GM10248 (cell line): ENCODE measurements at places on chromosomes 5 and 9.

GRCh38 chr5:90709323-90710155, 150.9 kb downstream of the ADGRV1 start:
- DNase-seq = peak; percentile 35

DNA sequence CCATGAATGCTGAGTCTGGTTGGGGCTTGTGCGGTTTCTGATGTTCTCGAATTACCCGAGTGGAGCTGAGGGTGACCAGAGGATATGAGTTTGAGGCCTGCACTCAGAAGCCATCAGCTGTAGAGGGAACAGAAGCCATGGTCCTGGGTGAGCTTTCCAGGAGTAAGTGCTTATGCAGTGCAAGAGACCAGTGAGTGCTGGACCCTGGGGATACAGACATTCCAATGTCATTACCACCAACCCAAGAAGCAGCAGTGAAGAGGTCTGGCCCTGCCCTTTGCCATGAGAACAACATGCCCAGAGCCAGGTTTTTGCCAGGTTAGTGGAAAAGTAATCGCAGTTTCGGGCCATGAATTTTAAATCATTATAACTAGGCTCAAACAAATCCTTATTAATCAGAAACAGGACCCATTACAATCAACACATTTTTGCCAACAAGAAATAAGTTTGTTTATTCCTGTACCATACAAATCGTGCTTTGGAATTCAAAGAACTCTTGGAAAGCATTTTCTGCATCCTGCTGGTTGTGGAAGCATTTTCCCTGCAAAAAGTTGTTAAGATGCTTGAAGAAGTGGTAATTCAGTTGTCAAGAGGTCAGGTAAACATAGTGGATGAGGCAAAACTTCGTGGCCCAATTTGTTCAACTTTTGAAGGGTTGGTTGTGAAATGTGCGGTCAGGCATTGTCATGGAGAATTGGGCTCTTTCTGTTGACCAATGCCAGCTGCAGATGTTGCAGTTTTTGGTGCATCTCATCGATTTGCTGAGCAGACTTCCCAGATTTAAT, 154.6 kb downstream of the SYK start:
- DNase-seq = no peak

- no peak for DNase-seq
Measured at GRCh38 chr5:111469293-111469896, 42.9 kb downstream of the STARD4 start.

DNA sequence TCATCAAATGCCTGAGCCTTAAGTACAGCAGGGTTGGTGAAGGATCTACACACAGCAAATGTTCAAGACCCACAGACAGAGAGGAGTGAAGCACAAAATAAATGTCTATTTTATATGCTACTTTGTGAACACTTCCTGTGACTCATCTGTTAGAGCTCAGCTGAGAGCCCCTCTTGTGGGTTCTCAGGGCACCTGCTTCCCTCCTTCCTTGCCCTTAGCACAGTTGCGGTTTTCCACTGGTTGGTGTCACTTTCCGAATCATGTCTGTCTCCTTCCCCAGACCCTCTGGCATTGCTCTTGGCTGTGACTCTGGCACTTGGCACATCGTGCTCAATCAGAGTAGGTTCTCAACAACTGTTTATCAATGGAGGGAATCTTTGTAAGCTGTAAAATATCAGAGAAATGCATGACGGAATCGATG, 128.5 kb upstream of the STC2 start:
- no peak for DNase-seq

GRCh38 chr5:93421987-93422401, 159.0 kb downstream of the NR2F1-AS1 start:
- DNase-seq = no peak

GRCh38 chr5:157747766-157748700, 4.5 kb downstream of the LSM11 start:
- no peak for DNase-seq

GRCh38 chr9:135519179-135519971, 1.9 kb upstream of the LCN1 start:
- DNase-seq = no peak

GRCh38 chr9:72952914-72953313, at the start of gene ALDH1A1:
TSS of gene ALDH1A1 (minus strand) at chr9:72953053. CDS start at chr9:72953000, 53 bp downstream.
- no peak for DNase-seq

GRCh38 chr5:152422081-152422480, 17.0 kb upstream of the NMUR2 start:
- no peak for DNase-seq

DNA sequence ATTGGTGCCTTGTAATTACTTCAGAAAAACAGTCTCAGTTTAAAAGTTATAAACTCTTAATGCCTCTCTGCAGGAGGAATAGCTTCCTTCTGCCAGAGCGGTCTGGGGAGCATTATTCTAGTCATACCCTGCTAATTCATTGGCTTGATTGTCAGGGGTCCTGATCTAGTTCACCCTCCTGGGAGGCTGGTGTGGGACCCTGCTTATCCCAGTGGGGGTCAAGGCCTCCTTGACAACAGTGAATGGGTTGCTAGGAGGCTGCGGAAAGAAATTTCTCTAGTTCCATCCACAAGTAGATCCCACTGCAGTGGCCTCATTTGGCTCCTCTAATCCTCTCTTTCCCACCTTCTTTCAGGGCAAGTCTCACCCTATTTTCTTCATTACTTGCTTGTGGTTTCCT, 105.7 kb downstream of the TMC1 start:
- no peak for DNase-seq

DNA sequence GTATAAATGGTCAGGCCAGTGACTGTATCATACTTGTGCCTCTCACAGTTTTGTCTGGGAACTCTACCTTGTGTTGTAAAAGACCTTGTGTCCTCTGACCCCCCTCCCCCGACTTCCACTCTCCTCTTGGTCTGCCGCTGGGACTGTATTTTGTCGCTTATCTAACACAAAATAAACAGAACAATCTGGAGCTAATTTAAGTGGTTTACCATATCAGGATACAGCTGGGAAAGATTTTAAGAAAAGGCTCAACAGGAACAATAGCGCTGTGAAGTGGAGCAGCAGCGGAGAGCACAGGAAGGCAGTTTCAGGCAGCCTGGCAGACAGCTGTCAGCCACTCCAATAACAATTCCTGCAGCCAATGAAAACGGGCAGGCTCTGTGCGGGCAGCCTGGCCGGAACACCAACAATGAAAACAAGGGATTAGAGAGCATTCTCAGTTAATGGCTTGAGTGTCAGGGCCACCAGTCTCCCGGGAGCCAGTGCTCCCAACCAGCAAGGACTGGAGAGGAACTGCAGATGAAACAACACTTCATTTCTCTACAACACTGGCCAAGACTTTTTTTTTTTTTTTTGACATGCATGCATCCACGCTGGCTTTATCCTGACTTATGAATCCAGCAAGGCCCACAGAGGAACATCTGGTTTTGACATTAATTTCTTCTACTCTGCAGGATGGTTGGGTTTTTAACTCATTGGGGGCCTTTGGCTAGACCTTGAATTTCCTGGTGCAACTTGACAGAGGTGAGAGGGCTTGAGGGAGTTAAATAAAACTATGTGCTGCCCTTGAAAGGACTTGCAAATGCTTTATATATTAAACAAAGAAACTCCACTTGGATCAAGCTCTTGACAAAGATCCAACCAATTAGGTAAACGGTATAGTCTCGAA, 76.7 kb downstream of the ARSB start:
- DNase-seq = no peak

GRCh38 chr5:110414360-110414759, 312.1 kb downstream of the TMEM232 start:
- peak; percentile 25 for DNase-seq

GRCh38 chr5:135234242-135234641, 164.8 kb downstream of the MACROH2A1 start:
- no peak for DNase-seq

- no peak for DNase-seq
Measured at GRCh38 chr5:142935014-142935413, 164.8 kb downstream of the ARHGAP26 start.

GRCh38 chr9:83935276-83935935, 14.2 kb upstream of the KIF27 start:
- DNase-seq = no peak

GRCh38 chr5:143889986-143890385, 78.0 kb downstream of the HMHB1 start:
- DNase-seq = no peak

DNA sequence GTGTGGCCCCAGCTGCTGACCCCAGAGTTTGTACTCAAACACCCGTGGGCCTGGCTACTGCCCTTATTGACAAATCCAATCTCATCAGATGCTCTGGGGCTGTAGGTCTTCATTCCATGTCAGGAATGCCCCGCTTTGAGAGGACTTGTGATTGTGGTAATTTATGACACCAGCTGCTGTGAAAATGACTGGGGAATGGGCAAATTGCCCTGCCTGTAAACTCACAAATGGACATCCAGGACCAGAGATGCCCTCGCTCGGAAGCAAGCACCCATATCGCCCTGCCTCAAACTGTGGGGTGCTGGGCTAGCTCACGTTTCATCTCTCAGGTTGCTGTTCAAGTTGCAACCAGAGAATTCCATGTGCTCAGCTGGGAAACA, 225.9 kb upstream of the MAP3K1 start:
- DNase-seq = no peak

- DNase-seq = no peak
Measured at GRCh38 chr5:137022725-137023124, 476.4 kb downstream of the SPOCK1 start.

- DNase-seq = no peak
Measured at GRCh38 chr5:98638701-98639100, 134.8 kb upstream of the RGMB start.

DNA sequence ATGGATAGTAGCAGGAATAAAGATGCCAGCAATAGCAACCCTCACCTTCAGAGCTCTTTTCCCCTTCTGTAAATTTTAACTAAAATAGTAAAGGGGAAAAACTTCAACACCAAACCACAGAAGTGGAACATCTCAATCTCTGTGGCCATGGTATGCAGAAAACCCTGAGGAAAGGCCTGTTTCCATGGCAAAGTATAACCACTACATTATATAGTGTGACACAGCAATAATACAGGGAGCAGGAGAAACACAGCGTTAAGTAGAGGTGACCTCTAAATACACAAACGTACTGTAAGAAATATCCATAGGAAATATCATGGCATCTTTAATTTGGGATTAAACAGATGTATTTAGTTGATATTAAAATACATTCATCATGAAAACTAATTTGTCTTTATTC, 106.4 kb downstream of the SLC24A2 start:
- no peak for DNase-seq

DNA sequence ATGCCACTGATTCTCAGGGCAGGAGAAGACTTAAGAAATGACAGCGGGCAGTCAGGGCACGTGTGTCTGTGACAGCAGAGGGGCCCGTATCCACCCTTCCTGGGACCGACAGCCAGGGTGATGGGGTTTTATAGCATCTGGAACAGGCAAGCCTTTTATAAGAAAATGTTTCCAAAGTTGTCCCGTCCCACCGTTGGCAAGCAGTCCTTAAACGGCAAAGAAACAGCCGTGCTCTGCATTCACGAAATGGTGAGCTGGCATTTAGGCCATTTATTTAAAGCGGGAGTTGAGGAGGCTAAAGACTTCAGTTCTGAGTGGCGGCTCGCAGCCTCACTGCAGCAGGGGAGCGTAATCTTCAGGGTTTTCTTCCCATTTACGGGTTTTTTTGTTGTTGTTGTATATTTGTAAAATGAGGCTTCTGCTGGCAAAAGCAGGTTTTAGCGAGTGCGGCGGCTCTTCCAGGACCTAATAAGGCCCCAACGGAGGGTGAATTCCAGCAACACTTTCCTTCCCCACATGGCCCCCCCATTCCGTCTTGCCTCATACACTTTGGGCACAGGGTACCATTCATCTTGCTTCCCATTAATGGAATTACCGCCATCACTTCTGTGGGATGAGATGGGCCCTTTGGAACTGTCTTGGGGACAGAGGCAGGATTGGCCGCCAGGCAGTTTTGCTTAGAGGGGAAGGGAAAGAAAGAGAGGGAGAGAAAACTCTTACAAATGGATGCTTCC, 15.8 kb downstream of the NEK6 start:
- no peak for DNase-seq

DNA sequence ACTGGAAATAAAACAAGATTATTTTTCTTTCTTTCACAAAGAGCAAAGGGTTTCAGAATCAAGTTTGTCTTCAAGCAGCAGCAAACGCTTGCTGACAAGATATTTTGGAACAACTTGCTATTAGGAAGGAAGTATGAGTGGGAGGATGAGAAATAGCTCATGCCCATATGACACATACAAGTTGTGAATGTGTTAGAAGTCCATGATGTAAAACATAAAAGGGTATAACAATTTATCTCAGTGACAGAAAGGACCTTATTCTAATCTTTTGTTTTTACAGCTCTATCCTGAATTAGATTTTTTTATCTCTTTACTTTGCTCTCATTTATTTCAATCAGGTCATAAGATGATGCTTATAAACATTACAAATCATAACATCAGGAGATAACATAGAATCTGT, 516.6 kb upstream of the MEF2C start:
- DNase-seq = peak; percentile 12

GRCh38 chr9:123954518-123955280, 24.8 kb upstream of the DENND1A start:
- no peak for DNase-seq

- no peak for DNase-seq
Measured at GRCh38 chr9:93210324-93210973, 26.5 kb downstream of the WNK2 start.

DNA sequence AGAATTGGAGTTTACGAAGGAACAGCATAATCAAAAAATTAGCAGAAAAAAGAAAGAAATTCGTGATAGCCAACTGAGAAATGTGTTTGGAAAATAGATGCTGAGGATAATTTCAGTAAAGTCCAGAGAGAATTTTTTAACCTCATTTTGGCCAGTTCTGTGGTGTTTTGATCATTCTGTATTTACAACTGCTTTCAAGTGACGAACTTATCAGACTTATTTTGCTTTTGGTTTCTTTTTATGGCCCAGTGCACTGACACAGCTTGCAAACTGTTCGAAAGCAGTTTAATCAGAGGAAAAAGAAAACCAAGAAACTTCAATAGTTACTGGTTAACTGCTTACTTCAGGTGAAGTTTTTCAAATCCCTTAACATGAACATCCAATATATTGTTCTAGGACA, 1.9 kb downstream of the SDHA start:
- no peak for DNase-seq

- no peak for DNase-seq
Measured at GRCh38 chr5:55402199-55402598, 94.4 kb downstream of the MTREX start.

- DNase-seq = no peak
Measured at GRCh38 chr5:118902656-118903438, 85.5 kb downstream of the DTWD2 start.

DNA sequence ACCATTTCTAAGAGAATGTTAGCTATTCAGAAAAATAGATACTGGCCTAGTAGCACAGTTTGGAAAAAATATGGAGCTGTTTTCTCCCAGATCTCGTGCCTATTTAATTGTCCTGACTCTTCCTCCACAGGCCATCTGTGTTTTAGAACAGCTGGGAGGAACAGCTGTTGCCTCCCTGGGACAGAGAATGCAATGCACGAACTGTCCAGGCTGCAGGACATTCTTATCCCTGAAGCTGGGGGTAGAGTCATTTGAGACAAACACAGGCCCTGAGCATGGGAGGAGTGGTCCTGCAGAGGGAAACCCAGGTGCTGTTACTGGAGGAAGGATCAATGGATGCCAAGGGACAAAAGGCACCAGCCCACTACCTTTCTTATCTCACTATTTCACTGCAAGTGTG, 20.9 kb upstream of the SPARC start:
- no peak for DNase-seq

GRCh38 chr5:126300293-126300692, 122.9 kb upstream of the GRAMD2B start:
- DNase-seq = no peak

- no peak for DNase-seq
Measured at GRCh38 chr5:92963800-92964199, 617.2 kb downstream of the NR2F1-AS1 start.
